ENCODE measurements at places on chromosomes 12 and 14.
A peak's percentile ranks its signal among the peaks of the same experiment; 100 is the strongest.

- no peak for DNase-seq
Observed at GRCh38 chr12:646442-647384, 16.5 kb downstream of the NINJ2 start.

GRCh38 chr14:91400696-91401095 is 16.9 kb downstream of the CCDC88C start:
- DNase-seq, result no peak

DNA sequence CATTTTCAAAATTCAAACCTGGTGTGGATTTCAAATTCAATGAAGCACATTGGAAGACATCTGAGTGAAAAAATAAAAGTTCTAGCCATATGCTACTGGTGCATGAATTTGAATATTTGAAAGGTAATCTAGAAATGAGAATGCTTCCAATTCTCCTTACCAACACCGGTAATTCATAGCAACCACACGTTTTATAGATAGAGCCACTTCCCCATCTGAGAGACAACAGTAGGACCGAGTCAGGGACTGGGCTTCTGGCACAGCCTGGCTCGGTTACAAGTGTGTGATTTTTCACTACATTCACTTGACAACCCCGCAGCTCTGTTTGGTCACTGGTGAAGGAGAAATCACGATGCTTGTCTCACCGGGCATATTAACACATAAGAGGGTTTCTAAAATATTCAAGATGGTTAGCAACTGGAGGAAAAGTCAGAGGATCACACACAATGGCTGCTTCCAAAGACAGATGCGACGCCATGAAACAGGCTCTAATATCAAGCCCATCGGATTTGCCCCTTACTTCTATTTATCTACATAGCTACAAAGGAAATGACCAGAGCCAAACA is 86.5 kb upstream of the FOXN3 start:
- no peak for DNase-seq

DNA sequence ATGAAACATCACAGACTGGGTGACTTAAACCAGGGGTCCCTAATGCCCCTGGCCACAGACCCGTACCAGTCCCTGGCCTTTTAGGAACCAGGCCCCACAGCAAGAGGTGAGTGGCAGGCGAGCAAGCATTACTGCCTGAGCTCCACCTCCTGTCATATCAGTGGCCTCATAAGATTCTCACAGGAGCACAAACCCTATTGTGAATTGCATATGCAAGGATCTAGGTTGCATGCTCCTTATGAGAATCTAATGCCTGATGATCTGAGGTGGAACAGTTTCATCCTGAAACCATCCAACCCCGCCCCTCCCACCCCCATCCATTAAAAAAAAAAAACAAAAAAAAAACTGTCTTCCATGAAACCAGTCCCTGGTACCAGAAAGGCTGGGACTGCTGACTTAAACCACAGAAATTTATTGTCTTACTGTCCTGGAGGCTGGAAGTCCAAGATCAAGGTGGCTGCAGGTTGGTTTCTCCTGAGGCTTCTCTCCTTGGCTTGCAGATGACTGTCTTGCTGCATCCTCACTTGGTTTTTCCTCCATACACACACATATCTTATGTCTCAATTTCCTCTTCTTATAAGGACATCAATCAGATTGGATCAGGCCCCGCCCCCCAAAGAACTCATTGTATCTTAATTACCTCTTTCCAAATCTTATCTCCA is 235.9 kb downstream of the CHST11 start:
- DNase-seq, result no peak

DNA sequence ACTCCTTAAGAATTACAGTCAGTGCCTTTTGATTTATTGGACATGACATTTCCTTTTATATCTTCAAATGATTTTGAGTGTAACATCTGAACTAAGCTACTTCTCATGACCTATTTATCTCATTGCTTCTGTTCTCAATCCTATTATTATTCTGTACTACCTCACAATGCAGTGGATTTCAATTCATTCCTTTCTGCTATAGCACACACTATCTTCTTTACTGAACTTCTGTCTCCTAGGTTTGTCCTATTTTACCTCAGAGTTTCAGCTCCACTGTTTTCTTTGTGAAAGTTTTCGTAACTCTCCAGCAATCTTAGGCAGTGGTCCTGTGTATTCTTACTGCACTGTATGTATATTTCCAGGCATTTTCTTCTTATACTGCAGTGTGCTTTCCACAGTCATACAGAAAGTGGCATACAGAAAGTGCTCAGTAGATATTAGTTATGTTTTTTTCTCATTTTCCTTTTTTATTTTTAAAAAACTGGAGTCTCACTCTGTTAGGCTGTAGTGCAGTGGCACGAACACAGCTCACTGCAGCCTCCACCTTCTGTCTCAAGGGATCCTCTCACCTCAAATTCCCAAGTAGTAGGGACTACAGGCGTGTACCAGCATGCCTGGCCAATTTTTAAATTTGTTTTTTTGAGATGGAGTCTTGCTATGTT is 368.6 kb upstream of the RGS6 start:
- DNase-seq, result no peak

GRCh38 chr12:43728117-43728516 is 30.5 kb downstream of the PUS7L start:
- no peak for DNase-seq

DNA sequence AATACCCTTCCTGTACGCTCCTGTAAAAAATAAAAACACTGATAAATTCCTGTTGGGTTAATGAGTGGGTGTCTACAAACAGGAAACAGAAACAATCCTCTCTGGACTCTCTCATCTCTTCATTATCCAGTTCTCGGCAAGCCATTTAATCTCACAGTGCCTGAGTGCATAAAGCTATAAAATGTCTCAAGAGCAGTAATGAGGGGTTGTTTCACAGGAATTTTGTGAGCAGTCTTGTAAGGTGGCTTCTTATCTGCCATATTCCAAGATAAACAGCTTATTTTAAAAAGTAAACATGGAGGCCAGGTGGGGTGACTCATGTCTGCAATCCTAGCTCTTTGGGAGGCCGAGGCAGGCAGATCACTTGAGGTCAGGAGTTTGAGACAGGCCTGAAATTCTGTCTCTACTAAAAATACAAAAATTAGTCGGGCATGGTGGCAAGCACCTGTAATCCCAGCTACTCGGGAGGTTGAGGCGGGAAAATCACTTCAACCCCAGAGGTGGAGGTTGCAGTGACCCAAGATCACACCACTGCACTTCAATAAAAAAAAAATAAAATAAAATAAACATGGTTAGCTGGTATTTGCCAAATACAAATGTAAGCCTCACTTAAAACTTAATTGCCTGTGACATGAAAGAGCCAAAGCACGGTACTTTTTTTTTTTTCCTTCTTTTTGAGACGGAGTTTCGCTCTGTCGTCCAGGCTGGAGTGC is 54.0 kb downstream of the CLIP1 start:
- peak; percentile 32 for DNase-seq

GRCh38 chr12:65609359-65609771 is 214.9 kb upstream of the HMGA2 start:
- peak; percentile 43 for DNase-seq

DNA sequence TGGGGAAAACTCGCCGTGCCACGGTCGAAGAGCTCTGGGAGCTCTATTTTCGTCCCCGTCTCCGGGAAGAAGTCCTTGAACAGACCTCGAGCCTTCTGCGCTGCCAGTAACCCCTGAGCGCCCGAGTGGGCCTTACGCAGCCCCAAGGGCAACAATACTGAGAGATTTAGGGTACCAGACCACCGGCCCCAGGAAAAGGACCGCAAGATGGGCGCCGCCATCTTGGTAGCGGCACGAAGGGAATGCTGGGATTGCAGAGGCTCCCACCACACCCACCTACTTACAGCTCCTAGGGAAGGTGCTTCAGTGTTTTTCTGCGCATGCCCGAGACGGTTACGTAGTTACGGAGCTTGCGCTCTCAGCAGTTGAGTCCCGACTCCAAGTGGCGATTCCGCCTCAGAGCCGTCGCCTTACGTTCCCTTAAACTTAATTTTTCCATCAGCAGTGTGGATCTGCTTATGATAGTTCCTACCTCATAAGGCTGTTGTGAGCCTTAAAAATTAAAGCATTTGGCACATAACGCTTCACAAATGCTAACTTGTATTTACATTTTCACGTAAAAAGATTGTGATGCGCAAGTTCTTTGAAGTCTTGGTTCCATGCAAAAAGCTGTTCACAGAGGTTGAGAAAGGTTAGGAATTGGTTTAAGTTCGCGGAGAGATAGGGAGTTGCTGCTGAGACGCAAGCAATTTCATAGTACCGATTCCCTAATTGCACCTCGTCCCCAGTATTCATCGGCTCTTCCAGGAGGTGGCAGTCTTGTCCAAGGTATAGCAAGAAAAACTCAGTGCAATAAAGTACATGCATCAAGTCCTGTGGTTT is at the start of gene YARS2:
Gene YARS2 (minus strand): TSS at position 244 of the 822 bp plus-strand sequence. CDS start 23 bp downstream, at position 221.
- DNase-seq, result peak; percentile 84

DNA sequence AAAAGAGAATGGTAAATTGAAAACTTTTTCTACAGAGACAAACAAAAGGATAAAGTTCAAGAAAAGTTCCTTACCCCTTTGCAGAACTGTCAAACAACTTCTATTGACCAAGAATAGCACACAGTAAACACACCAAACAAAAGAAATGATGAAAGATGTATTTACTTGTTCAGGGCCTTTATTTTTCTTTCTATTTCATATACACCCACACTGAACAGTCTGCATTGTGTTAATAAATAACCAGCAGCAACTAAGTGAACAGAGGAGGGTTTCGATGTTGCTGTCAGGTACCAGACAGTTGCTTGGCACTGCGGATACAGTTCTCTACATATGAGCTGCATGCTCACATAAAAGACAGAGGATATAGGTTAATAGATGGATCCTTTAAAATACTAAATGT is 122.1 kb downstream of the SOX5 start:
- no peak for DNase-seq

- peak; percentile 29 for DNase-seq
Observed at GRCh38 chr12:19572920-19573558, 133.7 kb downstream of the AEBP2 start.

- DNase-seq, result no peak
Observed at GRCh38 chr12:130713581-130713991, 2.5 kb downstream of the RIMBP2 start.

- DNase-seq, result no peak
Observed at GRCh38 chr12:32587581-32588495, 91.3 kb upstream of the DNM1L start.

- DNase-seq, result no peak
Observed at GRCh38 chr14:56040121-56040520, 78.1 kb upstream of the PELI2 start.

- no peak for DNase-seq
Observed at GRCh38 chr12:58224536-58225105, 283.3 kb downstream of the ATP23 start.

- no peak for DNase-seq
Observed at GRCh38 chr14:105485739-105486162, 935 bp upstream of the CRIP1 start.
